NCI-H226 (cell line): ENCODE measurements at places on chromosomes 11 and 22.

GRCh38 chr11:76689313-76690260 is 19.0 kb upstream of the LRRC32 start:
- no peak for DNase-seq

DNA sequence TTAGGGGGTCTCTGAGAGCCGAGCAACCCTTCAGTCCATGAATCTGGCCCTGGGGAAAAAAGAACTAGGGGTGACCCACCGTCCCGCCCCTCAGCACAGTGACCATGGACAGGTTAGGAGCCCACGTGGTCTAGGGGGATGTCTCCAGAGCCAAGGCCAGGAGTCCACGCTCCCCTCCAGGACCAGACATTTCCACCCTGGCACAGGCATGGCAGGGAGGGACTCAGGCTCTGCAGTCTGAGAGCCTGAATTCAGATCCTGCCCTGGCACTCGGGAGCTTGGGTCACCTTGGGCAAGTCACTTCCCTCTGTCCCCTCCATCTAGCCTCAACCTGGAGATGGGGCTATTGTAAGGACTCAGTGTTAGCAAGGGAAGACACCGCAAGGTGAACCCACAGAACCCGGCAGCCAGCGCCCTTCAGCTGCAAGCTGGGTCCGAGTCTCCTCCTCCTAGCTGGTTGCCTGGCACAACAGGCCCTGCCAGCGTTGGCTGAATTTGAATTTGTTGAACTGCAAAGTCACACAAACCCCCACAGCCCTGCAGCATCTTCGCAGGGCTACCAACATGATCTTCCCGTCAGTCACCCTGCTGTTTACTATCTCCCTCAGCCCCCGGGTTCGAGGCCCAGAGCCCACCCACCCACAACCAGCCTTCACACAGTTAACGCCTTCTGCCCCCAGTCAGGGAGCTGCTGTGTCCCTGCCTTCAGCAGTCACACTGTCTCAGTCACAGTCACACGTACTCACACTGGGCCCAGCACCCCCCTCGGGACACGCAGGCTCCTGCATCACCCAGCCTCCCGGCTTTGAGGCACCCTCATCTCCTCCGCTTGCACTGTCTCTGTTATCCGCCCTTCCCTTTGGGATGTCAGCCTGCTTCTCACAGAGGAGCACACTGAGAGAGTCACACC is 603 bp upstream of the PDGFB start:
- DNase-seq = no peak

DNA sequence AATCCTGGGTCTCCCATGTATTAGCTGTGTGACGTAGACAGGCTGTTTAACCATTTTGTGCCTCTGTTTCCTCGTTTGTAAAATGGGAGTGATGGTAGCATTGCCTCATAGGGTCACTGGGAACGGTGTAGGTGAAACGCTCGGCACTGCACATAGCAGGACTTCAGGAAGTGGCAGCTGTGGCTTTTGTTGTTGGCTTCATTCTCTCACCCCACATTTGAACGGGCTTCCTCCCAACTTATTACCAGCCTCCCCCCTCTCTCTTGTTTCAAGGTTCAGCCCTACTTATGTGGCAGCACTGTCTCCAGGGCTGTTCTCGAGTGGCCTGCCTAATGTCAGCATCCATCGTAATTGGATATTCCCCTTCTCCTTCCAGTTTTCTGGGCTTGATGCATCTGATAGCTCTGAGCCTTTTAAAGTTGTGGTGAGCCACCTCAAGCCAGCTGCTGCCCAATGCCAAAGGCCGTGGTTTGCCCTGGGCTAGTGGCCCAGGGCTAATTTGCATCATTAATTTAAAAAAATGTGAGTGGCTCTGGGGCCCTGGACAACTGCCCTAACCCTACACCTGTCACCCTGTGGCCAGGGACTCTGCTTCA is 217.8 kb upstream of the TBCEL start:
- DNase-seq = no peak

GRCh38 chr11:128834157-128834556 is 32.9 kb downstream of the KCNJ1 start:
- no peak for DNase-seq

GRCh38 chr11:113967361-113967760 is 7.5 kb upstream of the HTR3A start:
- DNase-seq = no peak

- DNase-seq = no peak
Observed at GRCh38 chr22:36755316-36755715, 20.6 kb downstream of the IFT27 start.

DNA sequence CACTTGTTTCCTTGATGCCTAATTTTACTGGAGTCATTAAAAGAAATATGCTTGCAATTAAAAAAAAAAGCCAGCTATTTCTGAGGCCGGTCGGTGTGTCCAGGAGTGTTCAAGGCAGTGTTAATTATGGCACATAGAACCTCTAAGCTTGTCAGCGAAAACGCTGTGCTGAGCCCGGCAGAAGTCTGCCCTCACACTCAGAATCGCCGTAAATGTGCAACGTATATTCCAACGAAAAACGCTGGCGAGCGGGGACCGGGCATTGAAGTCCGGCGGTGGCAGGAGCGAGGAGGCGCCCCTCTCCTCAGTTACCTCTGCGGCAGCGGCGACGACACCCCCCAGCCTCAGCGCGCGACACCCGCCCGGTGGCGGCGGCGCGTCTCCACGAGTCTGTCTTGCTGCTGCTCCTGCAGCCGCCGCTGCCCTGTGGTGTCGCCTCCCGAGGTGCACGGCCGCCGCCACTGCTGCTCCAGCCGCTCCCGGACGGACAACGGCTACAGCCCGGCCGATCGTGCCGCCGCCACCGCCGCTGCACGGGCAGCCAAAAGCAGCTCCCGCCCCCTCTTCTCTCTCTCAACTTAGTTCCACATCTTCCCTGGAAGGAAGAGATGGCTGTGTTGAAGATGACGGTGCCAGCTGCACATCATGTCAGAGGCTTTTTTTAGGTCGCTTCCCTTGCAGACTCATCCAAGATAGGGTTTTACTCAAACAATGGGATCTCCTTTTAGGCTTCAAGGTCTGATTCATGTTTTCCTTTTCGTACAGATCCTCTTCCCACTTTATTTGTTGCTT is 56.0 kb downstream of the JAM3 start:
- no peak for DNase-seq

DNA sequence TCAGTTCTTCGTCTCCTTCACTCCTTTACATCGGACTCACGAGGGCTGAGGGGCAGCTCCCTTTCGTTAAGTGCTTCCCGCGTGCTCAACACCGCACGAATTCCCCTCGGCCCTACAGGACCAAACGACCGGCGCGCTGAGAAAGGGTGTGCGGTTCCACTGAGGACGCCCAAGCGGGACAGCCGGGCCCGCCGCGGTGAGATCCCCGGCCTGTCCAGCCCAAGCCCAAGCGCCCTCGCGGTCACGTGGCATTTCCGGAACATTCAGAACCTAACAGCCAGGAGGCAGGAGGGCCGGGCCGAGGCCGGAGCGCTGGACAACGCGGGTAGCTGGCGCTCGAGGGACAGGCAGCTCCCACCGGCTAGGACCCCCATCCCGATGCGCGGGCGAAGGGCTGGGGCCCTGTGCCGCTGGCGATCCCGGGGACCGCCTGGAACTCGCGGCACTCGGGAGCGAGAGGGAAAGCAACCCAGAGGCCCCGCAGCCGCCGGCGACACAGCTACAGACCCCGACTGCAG is 737 bp upstream of the STIP1 start:
- peak; percentile 86 for DNase-seq

DNA sequence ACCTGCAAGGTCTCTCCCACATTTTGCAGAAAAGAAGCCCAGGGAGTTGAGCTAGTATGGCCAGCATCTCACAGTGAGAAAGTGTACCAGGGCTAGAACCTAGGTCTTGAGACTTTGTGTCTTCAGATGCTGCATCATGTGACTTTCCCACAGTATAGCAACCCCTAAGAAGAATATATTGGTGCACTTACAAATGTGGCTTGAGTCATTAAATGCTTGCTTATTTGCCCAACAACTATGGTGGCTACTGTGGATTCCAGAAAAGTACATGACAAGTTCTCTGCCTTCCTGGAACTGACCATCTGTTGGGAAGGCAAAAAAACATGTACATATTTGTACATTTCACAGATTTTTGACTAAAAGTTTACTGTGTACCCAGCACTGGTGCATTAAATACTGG is 55.0 kb downstream of the POLD3 start:
- DNase-seq = no peak

DNA sequence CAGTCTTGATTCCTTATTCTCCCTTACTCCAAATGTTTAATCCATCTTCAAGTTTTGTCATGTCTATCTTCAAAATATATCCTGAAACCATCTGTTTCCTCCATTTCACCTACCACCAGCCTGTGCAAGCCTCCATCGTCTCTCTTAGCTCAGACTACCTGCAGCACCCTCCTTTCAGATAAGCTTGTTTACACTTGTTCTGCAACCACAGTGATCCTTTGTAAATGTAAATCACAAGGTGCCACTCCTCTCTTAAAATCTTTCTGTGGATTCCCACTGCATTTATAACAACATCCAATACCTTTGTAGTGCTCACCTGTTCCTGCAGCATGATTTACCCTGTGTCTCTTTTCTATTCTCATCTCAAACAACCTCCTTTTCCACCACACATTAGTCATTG is 31.8 kb upstream of the GPR83 start:
- no peak for DNase-seq

GRCh38 chr11:57476757-57477506 is 16.6 kb downstream of the RTN4RL2 start:
- DNase-seq = no peak

DNA sequence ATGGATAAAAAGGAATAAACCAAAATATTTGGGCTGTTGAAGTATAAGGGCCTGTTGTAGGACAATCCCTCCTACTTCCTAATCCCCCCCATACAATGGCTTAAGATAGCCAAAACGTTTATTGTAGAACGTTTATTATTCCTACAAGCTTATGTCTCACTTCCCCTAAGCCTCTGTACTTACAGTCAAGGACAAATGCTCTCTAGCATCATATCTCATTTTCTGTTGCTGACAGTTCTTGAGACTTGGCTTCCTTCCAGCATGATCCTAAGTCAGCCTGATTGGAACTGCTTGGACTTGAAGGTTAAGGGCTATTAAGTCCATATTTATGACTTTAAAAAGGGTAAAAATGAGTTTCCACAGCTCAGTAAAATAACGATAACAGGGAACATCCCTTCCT is 8.8 kb downstream of the MISFA start:
- DNase-seq = no peak

- no peak for DNase-seq
Observed at GRCh38 chr11:38219636-38220035, 1621.6 kb upstream of the RAG2 start.

DNA sequence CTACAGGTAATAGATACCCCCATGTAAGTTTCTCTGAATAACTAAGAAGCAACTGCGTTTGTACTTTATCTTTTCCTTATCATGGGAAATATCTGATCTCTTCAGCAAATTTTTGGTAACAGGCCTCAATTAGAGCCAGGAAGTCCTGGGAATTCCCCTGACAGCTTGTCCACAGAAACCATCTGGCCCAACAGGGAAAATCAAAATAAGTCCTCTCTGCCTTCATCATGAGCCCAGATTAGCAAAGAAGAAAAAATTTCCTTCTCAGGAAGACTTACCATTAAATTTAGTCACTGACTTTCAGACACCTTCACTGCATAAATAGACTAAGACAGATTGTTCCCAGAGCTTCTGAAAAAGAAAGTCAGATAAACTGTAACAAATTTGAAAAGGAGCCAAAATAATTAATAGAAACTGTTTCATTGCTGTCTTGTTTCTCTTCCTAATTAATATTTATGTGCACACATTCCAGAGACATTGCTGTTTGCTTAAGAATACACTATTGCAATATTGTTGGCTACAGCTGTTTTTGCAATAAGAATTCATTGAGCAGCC is 278.1 kb upstream of the FAT3 start:
- no peak for DNase-seq

GRCh38 chr22:17862646-17863181 is 88.4 kb upstream of the BID start:
- DNase-seq = no peak

DNA sequence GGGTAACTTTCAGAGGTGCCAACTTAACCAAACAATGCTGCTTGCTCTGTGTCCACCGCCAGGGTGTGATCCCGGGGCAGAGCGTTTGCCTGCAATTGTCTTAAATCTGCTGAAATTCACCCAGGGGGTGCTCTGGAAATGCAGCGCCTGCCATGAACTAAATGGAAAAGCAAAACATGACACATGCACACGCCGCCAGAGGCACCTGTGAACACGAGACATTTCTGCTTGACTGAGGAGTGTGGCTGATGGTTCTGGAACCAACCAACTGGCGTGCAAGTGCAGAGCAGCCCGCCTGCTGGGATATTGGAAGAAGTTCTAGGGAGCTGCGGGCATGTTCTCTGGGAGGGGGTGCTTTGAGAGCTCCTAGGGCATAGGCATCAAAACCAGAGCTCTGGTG is 30.4 kb downstream of the DSCAML1 start:
- no peak for DNase-seq

DNA sequence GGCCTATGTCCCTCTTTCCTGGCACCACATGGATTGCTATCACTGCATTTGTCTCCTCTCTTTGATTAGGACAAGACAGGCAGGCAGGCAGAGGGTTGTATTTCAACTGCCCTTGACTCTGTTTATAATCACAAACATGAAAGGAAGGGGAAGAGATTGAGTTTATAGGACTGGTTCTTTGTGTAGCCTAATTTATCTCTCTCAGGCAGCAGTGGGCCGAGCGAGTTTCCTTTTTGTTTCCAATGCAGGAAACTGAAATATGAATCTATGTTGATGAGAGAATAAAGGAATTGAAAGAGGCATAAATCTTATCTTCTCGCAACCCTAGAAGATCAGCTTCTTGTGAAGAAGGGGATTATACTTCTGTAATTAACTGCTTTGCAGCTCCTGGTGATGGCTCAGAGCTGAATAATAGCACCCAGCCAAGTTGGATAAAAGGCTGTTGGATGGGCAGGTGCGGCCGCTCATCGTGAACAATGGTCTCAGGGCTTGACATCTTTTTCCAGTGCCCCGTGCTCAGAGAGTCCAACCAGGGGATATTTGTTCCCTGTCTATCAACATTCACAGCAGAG is 80.6 kb upstream of the SYT13 start:
- DNase-seq = no peak

DNA sequence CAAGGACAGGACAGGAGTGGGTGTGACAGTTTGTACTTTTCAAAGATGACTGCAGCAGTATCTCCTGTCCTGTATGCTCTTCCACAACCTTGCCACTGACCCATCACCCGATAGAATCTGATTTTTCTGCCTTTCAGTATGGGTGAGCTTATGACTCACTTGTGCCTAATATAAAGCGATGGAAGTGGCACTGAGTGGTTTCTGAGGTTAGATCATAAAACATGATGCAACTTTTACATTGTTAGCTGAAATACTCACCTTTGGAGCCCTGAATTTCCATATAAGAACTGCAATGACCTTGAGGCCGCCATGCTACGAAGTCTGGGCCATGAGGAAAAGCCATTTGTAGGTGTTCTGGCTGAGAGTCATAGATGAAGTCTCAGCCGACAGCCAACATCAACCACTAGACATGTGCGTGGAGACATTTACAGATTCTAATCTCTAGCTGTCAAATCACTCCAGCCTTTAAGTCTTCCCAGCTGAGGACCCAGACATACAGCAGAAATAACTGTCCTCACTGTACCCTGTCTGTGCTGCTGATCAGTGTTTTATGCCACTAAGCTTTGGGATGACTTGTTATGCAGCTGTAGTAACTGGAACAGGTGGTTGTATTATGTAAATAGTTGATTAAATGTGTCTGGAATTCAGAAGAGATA is 105.9 kb upstream of the ARHGAP20 start:
- peak; percentile 53 for DNase-seq
